ENCODE measurements at places on chromosomes 4 and X. TPM values are rescaled to one million over a fixed set of nuclear protein-coding genes. Genes with fewer than 3 reads are reported as not detected.
A peak's percentile ranks its signal among the peaks of the same experiment; 100 is the strongest.

- no peaks in the 10 kb centered on the region for H3K36me3 ChIP-seq
- DNase-seq: no peak
- H3K4me1 ChIP-seq: no peaks in the 10 kb centered on the region
- no peak overlapping the region for H3K27ac ChIP-seq
- no peaks in the 10 kb centered on the region for H3K27me3 ChIP-seq
These were observed 410.0 kb upstream of the NR3C2 start for GRCh38 chr4:148852092-148852699.

DNA sequence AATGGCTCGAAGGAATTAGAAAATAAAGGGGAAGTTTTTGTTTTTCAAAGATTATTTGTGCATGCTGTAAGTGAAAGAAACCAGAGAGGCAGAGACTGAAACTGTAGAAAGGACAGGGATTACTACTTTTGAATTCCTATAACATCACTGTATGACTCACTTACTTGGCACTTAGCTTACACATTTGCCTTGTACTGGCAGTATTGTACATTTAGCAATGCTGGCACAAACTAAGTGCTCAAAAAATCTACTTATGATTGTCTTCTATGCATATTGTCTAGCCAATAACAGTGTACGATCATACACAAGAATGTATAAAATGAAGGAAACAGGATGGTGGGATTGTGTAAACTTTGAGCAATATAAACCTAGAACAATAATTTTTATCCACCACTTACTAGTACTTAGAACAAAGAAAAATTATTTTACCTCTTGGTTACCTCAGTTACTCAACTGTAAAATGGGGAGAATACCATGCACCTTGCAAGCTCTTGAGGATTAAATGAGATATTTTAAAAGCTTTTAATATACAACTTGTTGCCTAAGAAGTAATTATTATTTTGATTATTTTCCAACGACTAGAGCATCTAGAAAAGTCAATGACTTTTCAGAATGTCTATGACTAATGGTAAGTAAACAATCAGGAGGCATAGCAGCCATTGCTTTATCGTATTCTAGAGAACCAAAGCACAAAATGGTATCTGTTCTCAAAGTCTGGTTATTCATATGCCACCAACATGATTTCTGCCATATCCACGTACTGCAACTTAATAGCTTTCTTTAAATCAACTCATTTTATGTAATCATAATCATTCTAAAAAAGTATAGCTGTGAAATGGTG, 4.7 kb downstream of the FAM120C start:
- H3K27ac ChIP-seq: no peak overlapping the region
- no peaks in the 10 kb centered on the region for H3K27me3 ChIP-seq
- H3K4me3 ChIP-seq: no peak overlapping the region
- no peaks in the 10 kb centered on the region for H3K36me3 ChIP-seq
- no peak for DNase-seq

- H3K27ac ChIP-seq: no peak overlapping the region
- H3K4me3 ChIP-seq: peak overlapping the region; percentile 1
- H3K36me3 ChIP-seq: no peaks in the 10 kb centered on the region
- H3K27me3 ChIP-seq: no peaks in the 10 kb centered on the region
- no peak for DNase-seq
These were observed 100.5 kb downstream of the CLNK start for GRCh38 chr4:10584042-10584441.

- no peak overlapping the region for H3K4me3 ChIP-seq
- peak; percentile 62 for DNase-seq
- no peaks in the 10 kb centered on the region for H3K4me1 ChIP-seq
These were observed 14.7 kb upstream of the PDE6B start for GRCh38 chr4:610411-611261.

GRCh38 chr4:168484626-168485025, 4.3 kb upstream of the DDX60L start:
- no peak overlapping the region for H3K27ac ChIP-seq
- no peaks in the 10 kb centered on the region for H3K27me3 ChIP-seq
- no peak overlapping the region for H3K4me3 ChIP-seq
- H3K4me1 ChIP-seq: peaks cover 7% of the 10 kb centered on the region
- H3K36me3 ChIP-seq: no peaks in the 10 kb centered on the region
- no peak for DNase-seq

GRCh38 chr4:187362937-187363857, 632.4 kb upstream of the ZFP42 start:
- no peaks in the 10 kb centered on the region for H3K27me3 ChIP-seq
- no peak overlapping the region for H3K4me3 ChIP-seq
- no peak overlapping the region for H3K27ac ChIP-seq

- H3K4me1 ChIP-seq: peaks cover 16% of the 10 kb centered on the region
- DNase-seq: peak; percentile 92
- H3K4me3 ChIP-seq: peak overlapping the region; percentile 30
- H3K27ac ChIP-seq: no peak overlapping the region
- no peaks in the 10 kb centered on the region for H3K36me3 ChIP-seq
These were observed 651 bp downstream of the UCHL1 start for GRCh38 chr4:41257257-41257901.

GRCh38 chrX:78661836-78662235, 2.7 kb upstream of the RTL3 start:
- H3K4me1 ChIP-seq: no peaks in the 10 kb centered on the region
- no peak overlapping the region for H3K4me3 ChIP-seq
- no peak overlapping the region for H3K27ac ChIP-seq
- no peaks in the 10 kb centered on the region for H3K27me3 ChIP-seq
- H3K36me3 ChIP-seq: no peaks in the 10 kb centered on the region
- no peak for DNase-seq

DNA sequence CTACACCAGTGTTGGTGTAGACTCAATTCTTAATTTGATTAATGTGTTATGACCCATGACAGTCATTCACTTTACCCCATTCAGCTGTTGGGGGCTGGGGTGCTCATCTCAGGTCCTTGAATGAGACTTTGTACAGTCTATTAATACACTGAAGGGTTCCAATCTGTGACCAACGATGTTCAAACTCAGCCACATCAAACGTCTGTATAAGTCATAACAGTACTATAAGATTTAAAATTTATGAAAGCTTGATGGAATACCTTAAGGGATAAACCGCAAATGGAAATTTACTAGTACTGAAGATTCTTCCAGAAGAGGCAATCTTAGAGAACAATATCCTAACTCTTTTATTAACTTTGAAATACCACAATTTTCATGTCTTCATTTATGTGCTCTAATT, 33.7 kb downstream of the REST start:
- no peaks in the 10 kb centered on the region for H3K27me3 ChIP-seq
- no peaks in the 10 kb centered on the region for H3K36me3 ChIP-seq
- H3K4me3 ChIP-seq: no peak overlapping the region
- no peak for DNase-seq

DNA sequence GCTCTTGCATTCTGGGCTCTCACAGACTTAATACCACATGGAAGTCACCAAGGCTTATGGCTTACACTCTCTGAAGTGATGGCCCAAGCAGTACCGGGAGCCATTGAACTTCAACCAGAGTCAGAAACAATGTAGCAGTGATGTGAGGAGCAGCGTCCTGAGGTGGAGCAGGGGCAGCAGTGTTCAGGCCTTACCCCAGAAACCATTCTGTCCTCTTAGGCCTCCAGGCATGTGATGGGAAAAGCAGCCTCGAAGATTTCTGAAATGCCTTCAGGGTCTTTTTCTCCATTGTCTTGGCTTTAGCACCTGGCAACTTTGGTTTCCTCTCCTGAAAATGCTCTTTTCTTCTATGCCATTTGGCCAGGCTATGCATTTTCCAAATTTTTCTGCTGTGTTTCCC, 22.8 kb upstream of the PIN4 start:
- no peaks in the 10 kb centered on the region for H3K4me1 ChIP-seq
- no peaks in the 10 kb centered on the region for H3K27me3 ChIP-seq
- no peaks in the 10 kb centered on the region for H3K36me3 ChIP-seq
- H3K4me3 ChIP-seq: no peak overlapping the region
- no peak for DNase-seq
- no peak overlapping the region for H3K27ac ChIP-seq

- no peaks in the 10 kb centered on the region for H3K27me3 ChIP-seq
- no peaks in the 10 kb centered on the region for H3K36me3 ChIP-seq
- H3K4me3 ChIP-seq: no peak overlapping the region
- peaks cover 10% of the 10 kb centered on the region for H3K4me1 ChIP-seq
- DNase-seq: no peak
- no peak overlapping the region for H3K27ac ChIP-seq
These were observed 147.2 kb upstream of the BCOR start for GRCh38 chrX:40244980-40245379.

GRCh38 chr4:44160776-44161367, 287.7 kb downstream of the KCTD8 start:
- DNase-seq: no peak
- no peak overlapping the region for H3K27ac ChIP-seq
- H3K4me3 ChIP-seq: no peak overlapping the region
- H3K4me1 ChIP-seq: no peaks in the 10 kb centered on the region
- no peaks in the 10 kb centered on the region for H3K36me3 ChIP-seq

DNA sequence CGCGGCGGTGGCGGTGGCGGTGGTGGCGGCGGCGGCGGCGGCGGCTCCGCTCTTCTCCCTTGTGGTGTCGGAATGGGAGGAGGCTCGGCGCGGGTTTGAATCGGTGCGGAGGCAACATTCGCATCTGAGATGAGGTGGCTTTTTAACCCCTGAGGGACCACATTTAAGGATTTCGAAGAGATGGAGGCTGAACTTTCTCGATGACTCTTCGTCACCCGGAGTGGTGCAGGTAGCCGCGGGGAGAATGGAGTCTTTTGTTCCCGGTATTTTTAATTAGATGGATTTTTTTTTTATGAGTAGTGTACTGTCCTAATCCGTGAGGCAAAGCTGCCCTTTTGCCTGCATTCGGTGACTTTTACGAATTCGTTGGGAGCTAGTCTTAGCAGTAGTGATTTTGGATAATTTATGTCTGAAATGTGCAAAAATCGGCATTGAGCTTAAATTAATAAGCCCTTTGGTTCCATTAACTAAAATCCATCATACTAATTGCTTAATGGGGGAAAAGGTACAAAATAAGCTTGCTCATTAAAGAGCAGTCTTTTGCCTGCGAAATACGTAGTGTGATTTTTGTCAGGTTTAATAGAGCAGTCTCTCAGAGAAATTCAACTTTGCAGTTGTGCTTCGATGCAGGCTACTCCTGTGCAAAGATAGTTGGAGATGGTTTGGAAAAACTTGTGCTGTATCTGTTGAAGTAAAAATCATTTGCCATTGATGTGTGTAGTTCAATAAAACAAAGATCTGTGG, 206.2 kb downstream of the TENM3 start:
- no peak overlapping the region for H3K27ac ChIP-seq
- no peak overlapping the region for H3K4me3 ChIP-seq
- peaks cover 8% of the 10 kb centered on the region for H3K27me3 ChIP-seq
- no peaks in the 10 kb centered on the region for H3K36me3 ChIP-seq
- DNase-seq: no peak

DNA sequence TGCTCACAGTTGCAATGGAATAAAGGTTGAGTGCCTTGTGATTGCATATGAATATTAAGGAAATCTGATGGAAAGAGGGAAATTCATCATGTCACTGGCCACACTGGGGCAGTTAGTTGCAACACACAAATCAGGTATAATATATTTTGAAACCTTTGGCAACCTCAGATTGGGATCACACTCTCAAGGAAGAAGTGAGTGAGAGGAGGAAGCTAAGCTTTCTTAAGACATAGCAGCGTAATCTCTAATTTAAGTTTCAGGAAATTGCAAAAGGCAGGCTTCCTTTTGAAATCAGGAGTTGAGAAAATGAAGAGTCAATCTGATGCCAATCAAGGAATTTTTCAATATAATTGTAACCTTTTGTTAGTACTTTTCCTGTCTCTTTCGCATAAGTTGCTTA, 12.3 kb upstream of the CLTRN start:
- H3K4me3 ChIP-seq: peak overlapping the region; percentile 86
- H3K27me3 ChIP-seq: no peaks in the 10 kb centered on the region
- DNase-seq: no peak
- no peaks in the 10 kb centered on the region for H3K36me3 ChIP-seq

- no peaks in the 10 kb centered on the region for H3K4me1 ChIP-seq
- no peaks in the 10 kb centered on the region for H3K27me3 ChIP-seq
- DNase-seq: no peak
These were observed 411.5 kb downstream of the IQCM start for GRCh38 chr4:149404143-149404542.

DNA sequence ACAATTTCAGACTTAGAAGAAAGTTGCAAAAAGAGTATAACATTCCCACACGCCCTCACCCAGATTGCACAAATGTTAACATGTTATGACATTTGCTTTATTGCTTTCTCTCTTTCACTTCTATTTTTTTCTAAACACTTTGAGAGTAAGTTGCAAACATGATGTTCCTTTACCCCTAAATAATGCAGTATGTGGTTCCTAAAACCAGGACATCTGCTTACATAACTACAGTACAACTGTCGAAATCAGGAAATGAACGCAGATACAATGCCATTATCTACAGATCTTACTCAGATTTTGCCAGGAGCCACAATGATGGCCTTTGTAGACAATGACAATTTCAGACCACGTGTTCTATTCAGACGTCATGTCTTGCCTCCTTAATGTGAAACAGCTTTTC, 22.4 kb downstream of the SH3TC1 start:
- H3K4me1 ChIP-seq: peaks cover 20% of the 10 kb centered on the region
- no peaks in the 10 kb centered on the region for H3K36me3 ChIP-seq
- no peaks in the 10 kb centered on the region for H3K27me3 ChIP-seq
- H3K4me3 ChIP-seq: no peak overlapping the region
- no peak for DNase-seq

- no peaks in the 10 kb centered on the region for H3K4me1 ChIP-seq
- H3K36me3 ChIP-seq: no peaks in the 10 kb centered on the region
- no peaks in the 10 kb centered on the region for H3K27me3 ChIP-seq
- H3K27ac ChIP-seq: no peak overlapping the region
- DNase-seq: no peak
These were observed 286.8 kb downstream of the CRLF2 start for GRCh38 chrX:925652-926061.

DNA sequence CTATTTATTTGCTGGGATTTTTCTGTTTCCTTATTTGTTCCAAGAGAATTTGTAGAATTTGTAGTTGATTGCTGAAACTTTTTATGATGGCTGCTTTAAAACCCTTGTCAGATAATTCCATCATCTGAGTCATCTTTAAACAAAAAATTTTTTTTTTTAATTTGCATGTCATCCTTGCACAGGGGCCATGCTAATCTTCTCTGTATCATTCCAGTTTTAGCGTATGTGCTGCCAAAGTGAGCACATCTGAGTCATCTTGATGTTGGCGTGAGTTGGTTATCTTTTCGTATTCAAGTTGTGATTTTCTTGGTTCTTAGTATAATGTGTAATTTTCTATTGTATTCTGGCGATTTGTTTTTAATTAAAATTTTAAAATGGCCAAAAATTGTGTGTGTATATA, 18.7 kb upstream of the ZNF157 start:
- H3K27ac ChIP-seq: no peak overlapping the region
- no peak for DNase-seq
- no peak overlapping the region for H3K4me3 ChIP-seq

GRCh38 chr4:154560824-154561231, 2.0 kb upstream of the FGB start:
- no peak overlapping the region for H3K27ac ChIP-seq
- H3K4me1 ChIP-seq: no peaks in the 10 kb centered on the region
- no peaks in the 10 kb centered on the region for H3K36me3 ChIP-seq
- H3K4me3 ChIP-seq: no peak overlapping the region
- DNase-seq: no peak
- H3K27me3 ChIP-seq: no peaks in the 10 kb centered on the region

GRCh38 chr4:185513489-185514181, 21.7 kb downstream of the PDLIM3 start:
- no peak overlapping the region for H3K4me3 ChIP-seq
- H3K4me1 ChIP-seq: peaks cover 15% of the 10 kb centered on the region
- no peaks in the 10 kb centered on the region for H3K36me3 ChIP-seq
- peak overlapping the region; percentile 66 for H3K27ac ChIP-seq

CT45A1 gene
- not detected for total RNA-seq

RTL9 gene
- under 0.01 TPM for total RNA-seq

ARMCX1 gene
- total RNA-seq: 15.5 TPM

Data from upper lobe of left lung (tissue), 6 donors.